ENCODE measurements at places on chromosomes 12 and 14.
A peak's percentile ranks its signal among the peaks of the same experiment; 100 is the strongest.

GRCh38 chr14:80587096-80587724, 354.3 kb downstream of the CEP128 start:
- DNase-seq = no peak

DNA sequence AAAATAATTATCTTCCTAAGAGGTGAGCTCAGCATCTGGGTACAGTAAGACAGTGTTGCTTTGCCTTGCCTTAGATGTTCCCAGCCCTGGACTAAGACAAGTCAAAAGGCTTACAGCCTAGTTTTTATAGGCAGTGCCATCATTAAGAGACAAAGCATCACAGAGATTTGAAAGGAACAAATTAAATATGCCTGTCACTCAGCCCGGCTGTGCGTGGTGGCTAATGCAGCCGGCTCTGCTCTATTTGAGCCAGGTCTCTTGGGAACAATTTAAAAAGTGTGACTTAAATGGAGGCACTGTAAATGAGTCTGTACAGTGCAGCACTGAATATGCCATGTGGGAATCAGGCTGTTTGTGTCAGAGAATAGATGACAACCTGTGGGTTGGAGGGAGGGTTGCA, 1687.4 kb upstream of the FLRT2 start:
- no peak for DNase-seq

- DNase-seq = no peak
These were observed 4.6 kb downstream of the PUS7L start for GRCh38 chr12:43754015-43754414.

DNA sequence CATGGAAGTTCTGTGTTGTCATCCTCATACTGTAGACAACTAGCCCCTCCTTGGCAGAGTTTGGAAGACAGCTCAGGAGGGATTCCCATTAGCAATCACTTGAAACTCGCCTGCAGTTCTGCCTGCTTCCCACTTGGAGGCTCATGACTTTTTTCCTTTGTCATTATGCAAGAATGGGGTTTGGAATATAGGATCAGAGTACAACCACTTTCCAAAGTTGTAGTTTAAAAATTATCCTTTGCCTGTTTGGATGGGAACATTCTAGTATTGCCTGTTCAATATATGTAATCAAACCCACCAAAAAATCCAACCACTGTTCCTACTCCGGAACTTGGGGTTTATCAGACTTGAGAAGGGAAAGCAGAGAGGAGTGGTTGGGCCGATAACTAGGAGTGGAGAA, 2.1 kb upstream of the GPD1 start:
- DNase-seq = no peak

DNA sequence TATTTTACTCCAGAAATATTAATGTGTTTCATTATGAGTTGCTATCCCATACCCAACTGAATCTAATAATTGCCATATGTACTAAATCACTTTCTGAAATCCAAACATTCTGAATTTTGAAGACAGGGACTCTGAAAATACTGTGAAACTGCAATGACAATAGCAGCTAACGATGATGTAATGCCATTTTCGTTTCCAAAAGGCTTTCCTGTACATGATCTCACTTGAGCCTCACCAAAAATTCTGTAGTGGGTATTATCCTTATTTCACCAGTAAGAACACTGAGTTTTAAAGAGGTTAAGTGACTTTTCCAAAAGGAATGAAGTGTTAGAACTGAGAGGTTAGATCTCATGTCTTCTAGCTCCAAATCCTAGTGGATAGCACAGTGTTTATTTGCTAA, 133.3 kb downstream of the FLRT2 start:
- DNase-seq = no peak

DNA sequence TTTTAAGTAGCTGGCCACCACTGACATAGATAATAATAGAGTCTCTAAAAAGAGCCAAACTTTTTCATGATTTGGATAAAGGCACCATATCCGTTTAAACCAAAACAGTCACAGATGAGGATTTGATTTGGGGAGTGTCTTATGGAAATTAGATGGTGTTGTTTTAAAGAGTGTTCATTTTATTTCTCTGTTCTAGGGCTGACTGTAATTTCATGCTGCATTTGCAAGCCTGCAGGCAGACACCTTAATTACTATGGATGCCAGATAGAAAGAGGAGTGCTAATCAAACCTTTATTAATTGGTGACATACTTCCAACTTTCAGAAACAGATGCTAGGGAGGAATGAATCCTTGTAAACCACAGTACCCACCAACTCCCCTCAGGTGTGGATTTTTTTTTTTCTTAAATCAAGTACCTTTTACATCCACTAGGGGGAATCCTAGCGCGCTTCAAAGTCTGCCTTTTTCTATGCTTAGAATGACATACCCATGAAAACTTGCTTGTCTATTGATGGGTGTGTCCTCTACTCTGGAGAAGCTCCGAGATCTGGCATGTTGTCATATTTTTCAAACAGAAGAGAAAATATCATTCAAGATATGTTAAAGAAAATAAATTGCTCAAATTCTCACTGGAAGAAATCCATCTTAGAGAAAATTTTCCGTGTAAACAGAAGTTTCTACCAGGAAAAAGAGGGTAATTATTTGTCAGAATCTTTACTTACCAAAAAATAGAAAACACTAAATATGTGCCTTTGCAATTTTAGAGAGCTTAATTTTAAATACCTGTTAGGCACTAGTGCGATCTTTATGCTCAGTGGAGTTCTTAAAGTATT, 14.2 kb upstream of the PLXNC1 start:
- no peak for DNase-seq

DNA sequence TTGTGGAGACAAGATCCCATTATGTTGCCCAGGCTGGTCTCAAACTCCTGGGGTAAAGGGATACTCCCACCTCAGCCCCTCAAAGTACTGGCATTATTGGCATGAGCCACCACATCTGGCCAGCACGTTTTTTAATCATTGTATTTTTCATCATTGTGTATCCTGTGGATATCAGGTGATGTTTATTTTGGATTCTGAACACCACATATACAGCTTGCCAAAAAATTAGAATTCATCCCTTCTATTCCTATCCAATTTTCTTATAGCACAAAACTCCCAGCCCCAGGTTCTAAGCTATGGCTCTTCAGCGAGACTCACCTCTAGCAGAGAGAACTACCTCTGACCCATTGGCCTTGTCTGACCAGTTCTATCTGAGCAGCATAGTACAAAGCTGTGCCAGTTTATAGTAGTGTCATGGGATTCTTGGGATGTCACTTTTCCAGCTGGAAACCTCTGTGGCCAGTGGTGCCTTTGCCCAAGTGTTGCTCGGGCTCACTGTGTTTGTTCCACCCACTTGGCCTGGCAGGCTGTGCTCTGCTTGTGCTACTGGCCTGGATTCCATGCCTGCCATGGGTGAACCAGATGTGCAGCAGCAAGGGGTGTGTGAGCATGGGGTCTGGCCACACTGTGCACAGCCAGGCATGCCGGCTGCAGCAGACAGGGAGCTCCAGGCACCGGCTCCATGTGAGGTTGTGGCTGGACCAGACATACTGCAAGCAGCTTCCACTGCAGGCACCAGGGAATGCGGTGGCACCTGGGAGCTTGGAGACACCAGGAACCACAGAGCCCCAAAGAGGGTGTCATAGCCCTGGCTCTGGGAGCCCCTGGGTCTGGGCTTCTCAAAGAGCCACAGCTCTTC, 37.2 kb downstream of the TIMELESS start:
- DNase-seq = no peak

DNA sequence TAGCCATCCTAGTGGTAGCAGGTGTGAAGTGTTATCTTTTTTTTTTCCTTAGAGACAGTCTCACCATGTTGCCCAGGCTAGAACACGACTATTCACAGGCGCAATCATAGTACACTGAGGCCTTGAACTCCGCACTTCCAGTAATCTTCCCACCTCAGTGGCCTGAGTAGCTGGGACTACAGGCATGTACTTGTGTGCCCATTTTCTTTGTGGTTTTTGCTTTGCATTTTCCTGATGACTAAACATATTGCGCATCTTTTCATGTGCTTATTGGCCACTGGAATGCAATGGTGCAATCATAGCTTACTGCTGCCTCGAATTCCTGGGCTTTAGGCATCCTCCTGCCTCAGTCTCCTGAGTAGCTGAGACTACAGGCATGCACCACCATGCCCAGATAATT, 33.3 kb upstream of the GCH1 start:
- DNase-seq = no peak

DNA sequence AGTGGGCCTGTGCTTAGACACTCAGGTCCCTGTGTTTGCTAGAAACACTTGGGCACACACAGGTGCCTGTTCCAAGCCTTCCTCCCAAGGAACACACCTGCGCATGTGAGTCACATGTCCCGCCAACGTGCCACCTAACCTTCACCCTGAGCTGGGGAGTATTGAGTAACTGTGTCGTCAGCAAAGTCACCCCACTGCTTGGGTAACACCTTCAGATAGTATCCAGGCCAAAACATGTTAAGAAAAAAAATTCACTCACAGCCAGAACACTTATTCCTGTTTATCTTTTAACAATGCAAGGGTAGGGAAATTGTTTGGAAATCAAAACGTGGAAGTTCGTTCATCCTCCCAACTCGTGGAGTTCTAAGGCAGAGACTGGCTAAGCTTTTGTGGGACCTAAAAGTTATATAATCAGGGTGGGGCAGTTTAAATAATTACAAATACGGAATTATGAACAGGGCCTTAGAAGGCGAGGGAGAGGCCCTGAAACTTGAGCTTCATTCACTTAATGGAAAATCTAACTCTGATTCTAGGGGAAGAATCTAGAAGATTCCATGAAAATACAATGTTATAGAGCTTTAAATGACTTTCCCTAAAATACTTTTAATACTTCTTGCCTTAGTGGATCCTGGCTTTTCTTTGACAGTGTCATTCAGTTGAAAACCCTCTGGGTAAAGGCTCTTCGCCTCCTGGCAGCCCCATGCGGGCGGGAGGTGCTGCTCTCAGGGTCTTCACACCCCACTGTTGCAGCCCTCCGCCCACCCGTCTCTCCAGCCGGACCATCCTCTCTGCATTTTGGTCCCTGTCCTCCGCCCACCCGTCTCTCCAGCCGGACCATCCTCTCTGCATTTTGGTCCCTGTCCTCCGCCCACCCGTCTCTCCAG, 30.3 kb upstream of the ADIPOR2 start:
- peak; percentile 52 for DNase-seq

GRCh38 chr12:122880668-122881067, 15.3 kb downstream of the VPS37B start:
- no peak for DNase-seq

GRCh38 chr14:87934185-87934584, 58.8 kb downstream of the GALC start:
- DNase-seq = no peak

GRCh38 chr12:127284870-127285431, 982.0 kb upstream of the TMEM132C start:
- DNase-seq = no peak

GRCh38 chr12:52630008-52630500, 11.7 kb upstream of the KRT73 start:
- DNase-seq = no peak

- no peak for DNase-seq
These were observed at the start of gene TAPBPL for GRCh38 chr12:6451348-6452244. TSS of gene TAPBPL (plus strand) at chr12:6452042. CDS start at chr12:6452249, 207 bp downstream.

DNA sequence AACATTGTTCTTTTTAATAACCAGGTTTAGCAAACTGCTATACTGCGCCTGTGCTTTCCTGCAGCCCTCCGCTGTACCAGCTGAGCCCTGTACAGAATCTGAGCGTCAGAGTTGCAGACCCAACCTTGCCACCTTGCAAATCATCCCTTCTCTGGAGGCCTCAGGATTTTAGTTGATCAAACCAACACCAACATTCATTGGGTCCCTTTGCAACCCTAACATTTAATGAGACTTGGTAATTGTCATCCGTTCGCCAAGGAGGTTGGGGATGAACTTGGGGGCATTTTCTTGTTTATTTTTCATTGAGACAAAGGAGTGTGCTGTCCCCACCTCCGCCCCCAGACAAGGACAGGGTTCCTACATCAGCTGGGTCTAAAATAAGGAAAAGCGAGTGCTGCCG, 2.6 kb upstream of the GSC start:
- no peak for DNase-seq

DNA sequence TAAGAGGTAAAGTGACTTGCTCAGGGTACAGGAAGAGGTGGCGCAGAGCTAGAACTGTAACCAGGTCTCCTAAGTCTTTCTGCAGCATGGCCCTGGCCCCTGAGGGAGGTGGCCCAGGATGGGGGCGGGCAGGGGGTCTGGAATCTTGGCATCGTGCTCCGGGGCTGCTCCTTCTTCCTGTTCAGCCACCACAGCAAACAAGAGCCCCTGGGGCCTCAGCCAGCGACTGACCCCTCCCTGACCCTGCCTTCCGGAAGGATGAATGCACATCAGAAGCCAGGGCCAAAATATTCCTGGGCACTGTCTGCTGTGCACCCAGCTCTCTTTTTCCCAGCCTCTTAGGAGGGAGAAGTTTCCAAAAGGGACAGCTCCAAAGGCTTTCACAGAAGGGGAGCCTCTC, 242.8 kb downstream of the DPF3 start:
- no peak for DNase-seq

DNA sequence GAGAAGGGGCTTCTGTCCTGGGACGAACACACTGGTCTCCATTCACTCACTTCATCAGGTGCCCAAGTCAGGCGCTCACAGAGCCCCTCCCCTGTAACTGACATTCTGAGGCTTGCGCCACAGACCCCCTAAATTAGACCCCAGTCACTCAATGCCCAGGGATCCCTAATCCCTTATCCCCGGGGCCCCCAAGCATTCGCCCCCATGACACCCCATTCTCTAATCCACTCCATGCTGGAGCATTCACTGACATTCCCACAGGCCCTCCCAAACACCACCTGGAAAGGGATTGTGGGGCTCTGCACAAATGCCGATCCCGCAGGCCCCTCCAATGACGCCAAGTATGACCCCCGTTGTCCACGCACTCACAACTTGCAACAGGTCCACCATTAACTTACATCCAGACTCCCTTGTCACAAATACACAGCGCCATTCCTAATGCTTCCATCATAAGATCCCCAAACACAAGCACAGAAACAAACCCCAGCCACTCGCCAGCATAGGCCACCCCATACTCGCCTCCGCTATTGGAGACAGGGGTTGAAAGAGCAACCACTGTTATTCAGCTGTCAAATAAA, 1.5 kb downstream of the ZNF605 start:
- no peak for DNase-seq

DNA sequence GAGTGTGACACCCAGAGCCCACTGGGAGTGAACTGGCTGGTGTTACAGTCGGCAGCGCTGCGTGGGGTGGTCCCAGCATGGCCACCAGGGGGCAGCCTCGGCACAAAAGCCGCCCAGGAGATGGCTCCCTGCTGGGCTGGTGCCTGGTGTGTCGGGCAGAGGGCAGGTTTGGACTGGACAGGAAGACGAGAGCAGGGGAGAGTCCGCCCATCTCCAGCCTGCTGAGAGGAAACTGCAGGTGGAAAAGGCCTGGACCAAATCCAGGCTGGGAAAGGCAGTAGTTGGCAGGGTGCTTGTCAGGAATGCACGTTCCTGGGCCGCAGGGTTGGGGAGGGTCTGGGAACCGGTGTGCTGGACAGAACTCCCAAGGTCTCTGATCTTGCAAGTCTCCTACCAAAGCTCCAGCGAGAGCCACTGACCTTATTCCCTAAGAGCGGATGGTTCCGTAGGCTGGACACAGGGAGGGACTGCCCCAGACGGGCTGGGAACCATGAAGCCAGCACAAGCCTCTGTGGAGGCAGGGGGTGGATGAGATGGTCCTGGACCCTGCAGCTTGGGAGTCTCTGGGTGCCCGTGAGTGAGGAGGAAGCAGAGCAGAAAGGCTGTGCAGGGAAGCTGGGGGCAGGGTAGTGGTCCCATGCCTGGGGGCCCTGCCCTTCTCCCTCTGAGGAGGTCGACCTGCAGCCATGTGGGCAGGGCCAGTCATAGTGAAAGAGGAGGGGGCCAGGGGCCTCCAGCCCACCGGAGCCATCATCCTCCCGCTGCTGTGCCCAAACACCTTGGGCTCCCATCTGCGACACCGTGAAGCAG, 1.8 kb downstream of the AHNAK2 start:
- DNase-seq = peak; percentile 71

GRCh38 chr14:89276424-89276975, 140.5 kb downstream of the FOXN3 start:
- DNase-seq = no peak

GRCh38 chr14:50961605-50962221, 17.4 kb upstream of the PYGL start:
- DNase-seq = no peak

All from stimulated activated CD4-positive, alpha-beta T cell treated with anti-CD3 and anti-CD28 coated beads, TNF-alpha, amount 100 ng/mL, for 4 hours (primary cell).